CD4-positive, alpha-beta T cell (primary cell): ENCODE measurements at places on chromosomes 3 and 15. TPM values are rescaled to one million over a fixed set of nuclear protein-coding genes. Genes with fewer than 3 reads are reported as not detected.

GRCh38 chr3:153572165-153572564, 410.1 kb downstream of the RAP2B start:
- DNase-seq, result no peak

- DNase-seq, result no peak
Measured at GRCh38 chr3:46395210-46395661, 11.6 kb downstream of the CCR5AS start.

GRCh38 chr15:58545307-58546065, 113.7 kb downstream of the LIPC start:
- no peak for DNase-seq

DNA sequence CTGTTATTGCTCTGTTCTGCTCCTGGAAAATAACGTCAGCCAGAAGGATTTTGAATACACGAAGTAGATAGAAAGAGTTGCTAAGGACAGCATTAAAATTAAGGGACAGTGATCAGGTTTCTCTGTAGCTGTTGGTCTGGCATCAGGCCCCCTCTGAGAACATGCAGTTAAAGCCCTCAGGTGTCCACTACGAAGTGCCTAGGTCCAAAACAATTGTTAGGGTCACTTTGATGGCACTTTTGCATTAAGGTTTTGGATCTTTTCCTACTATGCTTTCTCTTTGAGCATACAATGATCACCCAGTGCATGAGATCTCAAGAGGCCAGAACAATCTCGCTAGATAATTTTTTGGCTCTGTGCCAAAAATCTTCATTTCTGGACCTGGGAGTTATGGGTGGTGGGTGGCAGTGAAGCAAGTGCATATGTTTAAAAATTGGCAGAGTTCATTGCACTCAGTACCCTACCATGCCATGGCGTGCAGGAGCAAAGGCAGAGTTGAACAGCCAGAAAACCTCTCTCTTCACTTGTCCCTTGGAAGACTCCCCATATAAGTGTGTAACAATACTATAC, 797.6 kb downstream of the ROBO2 start:
- DNase-seq, result no peak

DNA sequence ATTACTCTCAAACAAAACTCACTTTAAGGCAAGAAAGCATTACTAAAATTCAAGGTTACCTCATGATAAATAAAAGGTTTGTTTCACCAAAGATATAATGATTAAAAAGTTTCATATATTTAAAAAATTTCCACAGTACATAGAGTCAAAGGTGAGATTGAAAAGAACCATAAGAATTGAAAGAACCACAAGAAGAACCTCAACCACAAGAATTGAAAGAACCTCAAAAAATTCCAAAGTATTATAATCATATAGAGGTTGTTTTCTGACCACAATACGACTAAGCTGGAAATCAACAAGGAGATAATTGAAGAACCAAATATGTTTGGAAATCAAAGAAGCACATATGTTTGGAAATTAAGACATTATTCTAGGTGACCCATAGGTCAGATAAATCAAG, 52.7 kb downstream of the SLC25A36 start:
- no peak for DNase-seq

GRCh38 chr3:106685745-106686144, 691.5 kb upstream of the CCDC54 start:
- DNase-seq, result no peak

- no peak for DNase-seq
Measured at GRCh38 chr15:29139072-29139471, 130.6 kb downstream of the NSMCE3 start.

GRCh38 chr3:172675441-172676193, 35.2 kb downstream of the NCEH1 start:
- DNase-seq, result peak; percentile 59

DNA sequence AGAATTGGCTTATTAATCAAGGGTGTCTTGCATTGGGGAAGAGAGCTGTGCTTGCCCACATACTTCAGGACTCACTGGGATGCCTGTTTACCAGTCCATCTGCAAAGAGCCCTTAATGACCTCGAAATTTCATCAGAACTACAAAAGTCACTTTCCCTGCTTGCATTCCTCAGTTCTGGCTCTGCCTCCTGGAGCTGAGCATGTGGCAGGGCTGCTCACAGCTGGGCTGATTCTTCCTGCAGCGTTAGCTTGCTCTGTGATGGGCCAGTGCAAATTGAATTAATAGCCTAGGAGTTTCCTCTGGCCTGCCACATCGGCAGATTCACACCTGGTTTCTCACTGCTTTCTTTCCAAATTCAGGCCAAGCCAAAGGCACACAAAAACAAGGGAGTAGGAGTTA, 108.9 kb downstream of the DUT start:
- no peak for DNase-seq

DNA sequence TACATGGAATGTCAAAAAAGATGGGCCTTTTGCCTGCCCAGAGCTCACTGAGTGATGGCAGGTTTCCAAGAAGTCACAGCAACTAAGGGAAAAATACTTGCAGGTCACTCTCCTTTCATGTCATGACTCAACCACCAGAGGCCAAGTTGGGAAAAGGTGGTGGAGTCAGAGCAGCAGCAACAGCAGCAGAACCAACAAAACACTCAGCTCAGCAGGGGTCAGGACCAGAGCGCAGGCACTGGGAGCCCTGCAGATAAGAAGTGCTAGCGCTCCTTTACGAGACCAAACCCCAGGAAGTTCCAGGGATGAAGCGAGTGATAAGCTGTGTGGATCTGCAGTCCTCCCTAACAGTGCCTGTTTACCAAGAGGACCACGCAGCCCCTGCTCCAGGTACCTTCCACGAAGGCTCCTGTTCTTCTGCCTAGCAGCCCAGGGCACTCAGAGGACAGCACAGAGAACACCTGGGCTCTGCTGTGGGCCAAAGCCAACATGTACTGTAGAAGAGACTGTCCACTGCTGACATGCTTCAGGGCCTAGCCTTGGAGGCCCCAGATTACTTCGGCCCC, 26.0 kb downstream of the POC1A start:
- no peak for DNase-seq

DNA sequence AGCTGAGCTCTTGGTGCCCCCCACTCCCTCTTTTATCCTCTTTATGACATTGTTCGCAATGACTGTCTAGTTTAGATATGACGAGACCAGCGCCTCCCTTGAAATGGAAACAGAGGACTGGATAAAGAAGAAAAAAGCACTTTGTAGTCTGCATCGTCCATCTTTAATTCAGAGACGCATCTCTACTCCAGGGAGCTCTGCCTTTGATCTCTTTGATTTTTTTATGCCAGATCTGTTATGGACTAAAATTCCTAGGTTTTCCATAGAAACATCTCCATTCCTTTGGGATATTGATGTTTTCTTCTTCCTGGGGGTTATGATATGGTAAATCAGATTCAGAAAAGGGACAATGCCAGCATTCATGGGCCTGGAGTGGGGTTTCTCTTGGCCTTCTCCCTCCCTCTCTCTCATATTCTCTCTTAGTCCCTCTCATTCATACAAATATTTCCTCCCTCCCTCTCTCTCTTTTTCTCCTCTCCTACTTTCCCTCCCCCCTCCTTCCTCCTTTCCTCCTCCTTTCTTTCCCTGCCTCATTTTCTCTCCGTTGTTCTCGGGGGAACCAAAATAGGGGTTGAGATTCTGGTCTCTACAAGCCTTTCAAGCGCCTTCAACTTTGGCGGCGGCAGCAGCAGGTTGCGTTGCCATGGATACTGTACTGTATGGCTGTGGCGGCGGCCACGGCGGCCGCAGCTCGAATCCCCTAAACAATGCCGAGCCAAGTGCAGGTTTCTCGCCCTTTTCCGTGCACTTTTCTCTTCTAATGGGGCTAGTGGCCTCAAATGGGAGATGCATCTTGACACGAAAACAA, 45.5 kb downstream of the ZIC4 start:
- DNase-seq, result no peak

- no peak for DNase-seq
Measured at GRCh38 chr3:14411166-14411526, 8.7 kb downstream of the SLC6A6 start.

BLM gene
- total RNA-seq, result 1.8 TPM

TMEM212 gene
- not detected for total RNA-seq

UBA3 gene
- total RNA-seq, result 43.9 TPM

H1-8 gene
- total RNA-seq, result not detected

CD96 gene
- 194 TPM for total RNA-seq

MRPL46 gene
- total RNA-seq, result 8.6 TPM
